K562 (cell line): ENCODE measurements at places on chromosomes 5 and 9.

- no peak overlapping the region for H3K27ac ChIP-seq
- no peak overlapping the region for H3K4me3 ChIP-seq
- DNase-seq, result no peak
- peaks cover 95% of the 10 kb centered on the region; the same call in 2 of the 3 replicates for H3K36me3 ChIP-seq
- H3K4me1 ChIP-seq, result peaks cover 9% of the 10 kb centered on the region; the same call in 1 of the 2 replicates
Observed at GRCh38 chr5:912280-913091, 19.8 kb downstream of the TRIP13 start.

DNA sequence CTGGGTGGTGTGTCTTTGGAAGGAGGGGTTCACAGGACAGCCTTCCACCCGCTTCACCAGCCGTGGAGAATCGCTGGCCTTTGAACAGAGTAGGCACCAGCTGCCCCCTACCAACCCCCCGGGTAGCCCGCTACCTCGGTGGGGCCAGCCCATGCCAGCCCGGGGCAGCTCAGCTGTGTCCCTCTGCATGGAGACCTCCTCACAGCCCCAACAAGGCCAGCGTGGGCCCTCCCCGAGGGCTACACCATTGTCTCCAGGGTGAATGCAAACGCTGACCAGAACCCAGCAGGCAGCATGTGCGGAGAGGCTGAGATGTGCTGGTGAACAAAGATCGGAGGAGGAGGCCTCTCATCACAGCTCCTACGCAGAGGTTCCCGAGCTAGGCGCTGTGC lies 51.9 kb downstream of the LMX1B start:
- H3K4me1 ChIP-seq, result peaks cover 24% of the 10 kb centered on the region
- H3K4me3 ChIP-seq, result no peak overlapping the region
- no peak for DNase-seq
- H3K36me3 ChIP-seq, result no peaks in the 10 kb centered on the region
- H3K27ac ChIP-seq, result no peak overlapping the region

- DNase-seq, result peak; percentile 74
- no peaks in the 10 kb centered on the region for H3K36me3 ChIP-seq
- H3K27ac ChIP-seq, result no peak overlapping the region
- H3K27me3 ChIP-seq, result peaks cover 34% of the 10 kb centered on the region
- no peak overlapping the region for H3K4me3 ChIP-seq
- H3K4me1 ChIP-seq, result no peaks in the 10 kb centered on the region
Observed at GRCh38 chr5:141825791-141826560, 52.2 kb downstream of the PCDH1 start.

- H3K4me1 ChIP-seq, result no peaks in the 10 kb centered on the region
- no peak overlapping the region for H3K27ac ChIP-seq
- DNase-seq, result no peak
- H3K27me3 ChIP-seq, result no peaks in the 10 kb centered on the region
- H3K4me3 ChIP-seq, result no peak overlapping the region
Observed at GRCh38 chr5:97049175-97049574, 93.2 kb downstream of the LIX1 start.

DNA sequence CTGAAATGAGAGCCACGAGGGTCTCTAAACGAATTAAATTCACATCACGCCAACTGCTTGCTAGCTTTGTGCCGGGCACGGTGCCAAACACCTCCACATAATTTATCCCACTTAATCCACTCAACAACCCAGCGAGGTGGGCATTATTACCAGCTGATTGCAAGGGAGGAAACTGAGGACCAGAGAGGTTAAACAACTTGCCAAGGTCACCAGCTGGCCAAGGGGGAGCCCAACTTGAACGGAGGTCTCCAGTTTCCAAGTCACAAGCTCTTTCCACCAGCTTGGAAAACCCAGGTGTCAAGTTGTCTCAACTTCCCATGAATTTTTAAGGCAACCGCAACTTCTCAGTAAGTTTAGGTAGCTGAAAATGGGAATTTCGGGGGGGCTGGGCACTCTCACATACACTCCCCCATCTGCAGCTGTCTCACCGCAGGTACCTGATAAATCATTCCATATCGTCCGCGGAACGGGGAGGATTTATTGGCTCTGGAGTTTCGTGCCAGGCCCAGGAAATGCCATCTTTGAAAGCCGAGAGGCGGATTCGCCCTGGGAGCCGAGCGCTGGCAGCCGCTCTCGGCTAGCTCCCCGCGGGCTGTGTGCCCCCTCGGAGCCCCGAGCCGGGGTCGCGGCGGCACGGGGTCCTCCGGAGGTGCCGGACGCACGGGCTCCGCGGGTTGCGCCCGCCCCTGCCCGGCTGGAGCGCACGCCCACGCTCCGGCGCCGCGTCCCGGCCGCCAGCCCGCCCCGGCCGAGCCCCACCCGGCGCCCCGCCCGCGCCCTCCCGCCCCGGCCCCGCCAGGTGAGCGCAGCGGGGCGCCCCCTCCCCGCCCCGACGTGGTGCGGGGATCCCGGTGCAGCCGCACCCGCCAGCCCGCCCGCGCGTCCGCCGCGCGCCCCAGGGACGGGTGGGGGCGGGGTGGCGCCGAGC lies 617 bp downstream of the PTPN3 start:
- no peak overlapping the region for H3K27ac ChIP-seq
- no peaks in the 10 kb centered on the region for H3K4me1 ChIP-seq
- no peak for DNase-seq
- no peaks in the 10 kb centered on the region for H3K36me3 ChIP-seq
